ENCODE measurements at places on chromosomes 2 and 18.

DNA sequence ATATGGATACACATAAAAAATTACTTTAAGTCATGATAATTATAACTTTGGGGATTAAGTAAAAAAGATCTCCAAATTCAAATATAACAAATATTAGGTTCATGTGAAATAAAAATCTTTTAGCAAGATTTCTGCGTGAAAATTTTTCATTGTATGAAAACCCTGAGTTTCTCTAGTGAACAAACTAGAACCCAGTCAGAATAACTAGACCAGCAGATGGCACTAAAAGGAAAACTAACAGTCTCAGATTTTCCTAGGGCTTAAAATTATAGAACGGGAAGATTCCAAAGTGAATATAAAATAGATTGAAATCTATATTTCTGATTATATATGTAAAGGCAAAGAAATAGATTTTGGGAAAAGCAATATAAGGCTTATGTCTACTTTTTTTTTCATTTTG is 43.3 kb downstream of the TMEM200C start:
- DNase-seq, result no peak

DNA sequence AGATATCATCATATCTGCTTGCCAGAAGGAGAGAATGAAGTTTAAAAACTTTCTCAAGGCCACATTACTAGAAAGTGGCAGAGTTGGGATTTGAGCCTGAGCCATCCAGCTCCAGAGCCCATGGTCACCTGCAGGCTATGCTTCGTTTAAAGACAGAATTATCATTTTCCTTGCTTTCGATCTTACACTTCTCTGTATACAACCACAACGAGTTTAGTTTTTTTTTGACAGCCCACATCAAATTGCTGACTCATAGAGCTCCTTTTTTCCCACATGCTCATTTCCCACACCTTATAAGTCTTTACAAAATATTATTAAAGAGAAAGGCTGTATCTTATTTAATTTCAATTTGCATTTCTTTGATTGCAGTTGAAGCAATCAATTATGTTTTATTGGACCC is 6.5 kb downstream of the PLEK start:
- DNase-seq, result no peak

DNA sequence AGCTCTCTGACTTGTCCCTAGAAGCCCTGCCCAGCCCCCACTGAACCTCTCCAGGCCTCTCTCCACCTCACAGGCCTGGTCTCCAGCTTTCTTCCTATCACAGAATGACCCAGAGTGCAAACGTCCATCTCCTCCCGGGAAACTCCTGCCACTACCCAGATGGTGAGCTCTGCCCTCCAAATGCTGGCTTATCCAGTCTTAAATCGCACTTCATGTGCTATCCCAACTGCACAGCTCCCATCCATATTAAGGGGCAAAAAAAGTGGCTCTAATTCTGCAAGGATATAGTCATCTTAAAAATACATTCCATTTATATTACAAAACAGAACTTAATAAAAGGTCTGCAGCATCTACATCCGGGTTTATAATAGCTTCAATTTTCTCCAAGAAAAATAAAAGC is 70.8 kb upstream of the CDC42EP3 start:
- DNase-seq, result peak; percentile 26

DNA sequence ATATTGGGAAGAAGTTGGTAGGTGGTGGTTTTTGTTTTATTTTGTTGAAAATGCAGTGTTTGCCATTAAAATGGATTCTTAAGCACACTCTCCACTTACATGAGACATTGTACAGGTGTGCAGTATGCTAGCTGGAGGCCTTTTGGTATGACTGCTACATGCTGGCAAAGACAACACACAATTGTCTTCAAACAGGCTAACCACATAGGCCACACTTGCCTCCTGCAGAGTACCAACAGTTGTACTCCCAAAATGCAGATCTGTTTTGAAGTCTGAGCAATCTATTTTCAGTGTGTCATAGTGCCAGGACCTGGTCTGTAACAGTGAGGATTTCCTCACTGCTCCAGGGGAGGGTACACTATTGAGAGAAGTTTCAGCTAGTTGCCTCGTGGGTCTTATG is 213.6 kb downstream of the ZRANB3 start:
- DNase-seq, result peak; percentile 50

GRCh38 chr2:100321179-100321865 is 979 bp downstream of the LONRF2 start:
- no peak for DNase-seq

- peak; percentile 94 for DNase-seq
Observed at GRCh38 chr2:217827430-217828201, 175.2 kb downstream of the TNS1 start.

GRCh38 chr2:240154606-240155005 is 14.1 kb upstream of the OTOS start:
- DNase-seq, result no peak

- DNase-seq, result no peak
Observed at GRCh38 chr2:133380991-133381390, 187.3 kb downstream of the NCKAP5 start.

GRCh38 chr2:119929537-119929936 is 83.3 kb upstream of the EPB41L5 start:
- DNase-seq, result no peak

DNA sequence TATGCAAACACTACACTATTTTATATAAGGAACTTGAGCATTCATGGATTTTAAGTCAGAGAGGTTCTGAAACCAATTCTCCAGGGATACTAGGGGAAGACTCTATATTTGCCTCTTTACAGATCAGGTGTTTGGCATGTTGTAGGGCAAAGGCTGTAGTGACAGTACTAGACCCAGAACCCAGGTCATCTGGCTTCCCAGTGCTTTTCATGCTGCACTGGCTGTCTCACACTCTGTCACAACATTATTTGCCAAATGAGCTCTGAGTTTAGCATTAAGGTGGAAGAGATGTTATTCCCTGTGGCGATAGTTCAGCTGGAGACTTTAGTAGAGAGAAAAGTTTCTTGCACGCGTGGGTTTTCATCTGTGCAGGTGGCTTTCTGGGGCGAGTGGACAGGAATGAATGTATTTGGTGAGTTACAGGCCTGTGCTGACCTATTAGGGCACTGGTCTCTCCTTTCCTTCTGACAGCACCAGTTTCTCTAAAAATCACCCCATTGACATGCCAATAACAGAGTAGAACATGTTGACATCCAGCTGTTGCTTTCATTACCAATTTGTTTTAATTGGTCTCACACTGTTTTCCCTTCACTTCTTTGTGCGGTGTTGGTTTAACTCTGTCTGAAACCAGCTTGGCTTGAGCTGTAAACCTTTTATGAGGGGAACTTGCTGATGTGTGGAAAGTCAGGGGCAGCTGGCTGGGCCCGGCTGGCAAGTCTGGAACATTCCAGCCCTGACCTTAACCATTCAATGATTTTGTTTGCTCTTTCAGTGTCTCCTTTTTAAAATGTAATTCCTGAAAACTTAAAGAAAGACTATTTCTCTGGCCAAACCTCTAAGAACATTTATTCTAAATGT is 643.0 kb upstream of the FAM98A start:
- no peak for DNase-seq

DNA sequence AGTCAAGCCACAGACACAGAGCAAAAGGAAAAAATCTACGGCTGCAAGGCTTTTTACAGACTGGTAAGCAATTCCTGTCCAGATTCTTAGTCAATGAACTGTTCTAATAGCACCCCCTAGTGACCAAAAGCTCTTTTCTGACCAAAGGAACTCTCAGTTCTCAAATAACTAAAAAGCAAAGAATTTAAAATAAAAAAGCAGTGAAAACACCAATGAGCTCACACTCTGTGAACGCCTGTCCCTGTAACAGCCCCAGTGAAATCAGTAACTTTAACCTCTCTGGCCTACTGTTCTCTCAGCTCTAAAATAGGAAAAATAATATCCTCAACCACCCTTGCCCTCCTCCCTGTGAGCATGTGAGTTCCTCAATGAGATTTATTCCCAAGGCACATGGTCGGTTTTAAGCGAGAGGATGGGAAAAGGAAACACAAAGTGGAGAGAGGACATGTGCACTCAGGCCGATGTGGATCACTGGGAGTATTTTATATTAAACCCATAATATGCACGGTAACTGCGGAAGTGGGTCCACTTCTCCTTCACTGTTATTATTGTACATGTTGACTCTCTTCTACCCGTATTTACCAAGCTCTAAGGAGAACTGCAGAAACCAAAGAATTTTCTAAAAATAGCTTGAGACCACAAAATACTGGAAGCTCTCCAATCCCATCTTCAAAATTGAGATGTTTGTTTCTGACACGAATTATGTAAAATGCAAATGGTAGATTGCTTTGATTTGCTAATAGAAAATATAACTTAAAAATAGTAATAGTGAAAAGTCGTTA is 128.5 kb downstream of the STK39 start:
- DNase-seq, result peak; percentile 85

- no peak for DNase-seq
Observed at GRCh38 chr2:161406316-161406715, 9.8 kb upstream of the TBR1 start.

DNA sequence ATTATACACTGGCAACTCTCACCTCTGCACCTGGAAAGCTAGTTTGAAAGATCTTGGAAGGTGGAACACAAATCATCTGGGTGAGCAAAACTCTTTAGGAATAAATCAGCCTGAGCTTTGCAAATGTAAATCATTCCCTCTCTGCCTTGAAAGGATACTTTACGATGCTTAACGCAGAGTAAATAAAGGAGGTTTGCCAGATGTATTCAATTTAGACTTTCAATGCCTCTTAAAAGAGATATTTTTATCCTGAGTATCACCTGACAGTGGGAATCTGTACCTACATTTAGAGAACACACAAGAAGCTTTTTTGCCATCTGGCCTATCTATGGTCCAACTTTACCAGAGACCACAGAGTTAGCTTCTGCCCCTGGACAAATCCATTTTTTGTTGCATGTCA is 983.2 kb upstream of the CDH2 start:
- DNase-seq, result no peak

DNA sequence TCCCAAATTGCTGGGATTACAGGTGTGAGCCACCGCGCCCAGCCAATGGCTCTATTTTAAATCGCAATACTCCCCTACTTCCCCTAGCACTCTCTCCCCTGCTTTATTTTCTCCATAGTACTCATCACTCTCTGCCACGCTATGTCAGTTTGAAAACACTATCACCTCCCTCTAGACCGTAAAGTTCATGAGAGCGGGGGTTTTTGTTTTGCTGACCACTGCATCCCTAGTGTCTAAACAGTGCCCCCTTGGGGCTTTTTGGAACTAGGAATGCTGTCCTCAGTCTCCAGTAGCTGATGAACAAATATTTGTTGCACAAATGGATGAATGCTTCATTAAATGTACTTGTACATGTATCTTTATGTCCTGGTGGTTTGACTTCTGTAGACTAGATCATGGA is 44.1 kb downstream of the ATOH8 start:
- DNase-seq, result peak; percentile 59

DNA sequence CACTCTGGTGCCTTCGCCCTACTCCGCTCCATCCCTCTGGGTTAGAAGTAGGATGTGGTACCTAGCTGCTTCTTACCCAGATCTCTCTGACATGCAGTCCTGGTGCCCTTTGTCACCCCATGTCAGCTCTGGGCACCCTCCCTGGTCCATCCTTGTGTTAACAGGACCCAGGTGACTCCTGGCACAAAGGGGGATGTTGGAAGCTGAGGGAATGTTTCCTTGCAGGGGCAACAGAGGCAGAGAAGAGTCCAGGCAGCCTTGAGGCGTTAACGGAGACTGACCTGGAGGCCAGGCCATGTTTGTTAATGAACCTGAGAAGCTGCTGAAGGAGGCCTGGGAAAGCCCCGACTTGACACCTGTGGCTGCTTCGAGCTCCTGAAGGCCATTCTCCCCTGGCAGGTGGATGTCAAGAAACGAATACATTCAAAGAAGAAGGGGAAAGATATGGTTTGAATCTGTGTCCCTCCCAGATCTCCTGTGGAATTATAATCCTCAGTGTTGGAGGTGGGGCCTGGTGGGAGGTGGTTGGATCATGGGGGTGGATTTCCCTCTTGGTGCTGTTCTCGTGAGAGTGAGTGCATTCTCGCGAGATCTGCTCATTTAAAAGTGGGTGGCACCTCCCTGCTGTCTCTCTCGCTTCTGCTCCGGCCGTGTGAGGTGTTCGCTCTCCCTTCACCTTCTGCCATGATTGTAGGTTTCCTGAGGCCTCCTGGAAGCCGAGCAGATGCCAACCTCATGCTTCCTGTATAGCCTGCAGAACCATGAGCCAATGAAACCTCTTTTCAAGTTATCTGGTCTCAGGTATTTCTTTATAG is 31.4 kb downstream of the NPPC start:
- no peak for DNase-seq

DNA sequence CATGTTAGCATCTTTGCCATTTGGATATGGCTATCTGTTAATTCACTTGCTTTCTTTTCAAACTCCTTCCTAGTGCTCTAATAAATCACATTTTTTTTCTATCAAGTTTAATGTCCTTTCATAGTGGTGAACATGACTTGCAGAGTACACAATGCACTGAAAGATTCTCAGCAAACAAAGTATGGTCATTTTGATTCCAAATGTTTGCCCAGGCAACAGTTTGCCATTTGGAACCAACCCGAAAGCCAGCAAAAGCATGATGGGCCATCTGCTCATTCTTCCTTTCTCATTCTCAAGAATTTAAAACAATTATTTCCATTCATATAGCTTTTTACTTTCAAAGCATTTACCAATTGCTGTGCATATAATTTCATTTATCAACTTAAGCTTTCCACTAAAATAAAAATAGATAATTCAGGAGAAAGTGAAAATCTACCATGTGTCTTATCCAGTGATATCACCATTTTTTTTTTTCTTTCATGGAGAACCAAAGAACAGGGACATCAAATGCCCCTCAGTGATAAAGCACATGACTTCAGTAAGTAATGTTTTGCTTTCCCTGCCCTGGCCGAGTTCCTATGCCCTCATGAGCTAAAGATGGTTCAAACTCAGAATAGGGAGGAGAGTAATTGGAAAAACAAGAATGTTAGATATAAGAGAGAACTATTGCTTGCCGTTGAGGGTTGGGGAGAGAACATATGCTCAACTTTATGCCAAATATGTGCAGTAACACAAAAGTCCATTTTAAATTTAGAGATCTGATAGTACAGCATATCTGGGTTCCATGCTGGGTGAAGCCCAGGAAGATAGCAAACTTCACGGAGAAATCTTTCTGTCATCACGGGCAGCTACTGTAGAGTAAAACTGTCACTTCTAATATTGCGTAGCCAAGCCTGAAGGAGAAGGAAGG is 62.1 kb downstream of the HNMT start:
- DNase-seq, result no peak

DNA sequence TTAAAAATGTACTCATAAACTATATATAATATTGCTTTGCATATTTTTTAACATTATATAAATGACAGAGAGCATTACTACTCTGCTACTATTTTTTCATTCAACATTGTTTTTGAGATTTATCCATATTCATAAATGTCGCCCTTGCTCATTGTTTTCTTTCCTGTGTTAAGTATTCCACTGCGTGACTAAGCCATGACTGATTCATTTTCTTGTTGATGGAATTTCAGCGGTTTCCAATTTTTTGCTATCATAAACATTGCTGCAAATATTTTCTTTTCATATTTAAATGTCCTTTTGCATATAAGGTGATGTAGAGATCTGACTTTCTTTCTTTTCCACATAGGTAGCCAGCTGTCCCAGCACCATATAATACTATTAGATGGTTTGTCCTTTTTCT is 57.6 kb downstream of the SFXN5 start:
- DNase-seq, result no peak

GRCh38 chr2:174561972-174562370 is 35.6 kb downstream of the WIPF1 start:
- no peak for DNase-seq
